ENCODE measurements at places on chromosomes 3 and 15.

DNA sequence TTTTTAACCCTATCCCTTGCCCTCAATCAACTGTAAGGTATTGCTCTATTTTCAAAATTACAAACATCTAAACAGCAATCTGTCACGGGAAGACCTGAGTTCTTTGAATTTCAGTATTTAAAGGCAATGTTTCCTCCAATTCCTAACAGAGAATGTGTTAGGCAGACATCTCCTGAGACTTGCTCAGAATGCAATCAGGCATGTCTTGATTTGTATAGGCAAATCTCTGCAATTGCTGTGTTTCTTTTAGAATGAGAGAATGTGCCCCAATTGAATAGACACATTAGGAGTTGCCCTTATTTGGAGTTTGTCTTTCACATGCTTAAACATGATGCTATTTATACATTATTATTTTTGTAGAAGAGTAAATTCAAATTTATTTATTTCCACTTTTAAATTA, 205.6 kb downstream of the CADM2 start:
- no peak for DNase-seq

- DNase-seq: no peak
These were observed 133.1 kb downstream of the SMAD6 start for GRCh38 chr15:66834881-66835878.

- DNase-seq: no peak
These were observed 65.5 kb downstream of the GALK2 start for GRCh38 chr15:49235446-49236124.

DNA sequence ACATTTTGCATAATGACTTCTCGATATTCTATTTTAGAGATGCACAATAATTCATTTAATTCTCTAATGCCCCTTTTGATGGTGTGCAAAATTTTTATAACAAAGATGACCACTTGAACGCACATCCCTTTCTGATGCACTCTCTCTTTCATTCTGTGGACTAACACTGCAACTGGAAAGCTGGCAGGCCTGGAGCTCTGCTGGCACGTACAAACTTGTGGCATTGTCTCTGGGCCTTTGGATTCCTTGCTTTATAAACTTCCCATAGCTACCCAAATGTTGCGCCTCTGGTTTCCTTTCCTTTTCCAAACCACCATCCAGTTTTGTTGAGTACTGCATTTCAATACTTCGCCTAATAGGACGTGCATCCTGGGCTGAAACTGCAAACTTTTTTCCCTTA, 194.5 kb upstream of the CFAP20DC start:
- DNase-seq: no peak

- DNase-seq: no peak
These were observed 4.6 kb upstream of the RTP2 start for GRCh38 chr3:187706971-187707370.

DNA sequence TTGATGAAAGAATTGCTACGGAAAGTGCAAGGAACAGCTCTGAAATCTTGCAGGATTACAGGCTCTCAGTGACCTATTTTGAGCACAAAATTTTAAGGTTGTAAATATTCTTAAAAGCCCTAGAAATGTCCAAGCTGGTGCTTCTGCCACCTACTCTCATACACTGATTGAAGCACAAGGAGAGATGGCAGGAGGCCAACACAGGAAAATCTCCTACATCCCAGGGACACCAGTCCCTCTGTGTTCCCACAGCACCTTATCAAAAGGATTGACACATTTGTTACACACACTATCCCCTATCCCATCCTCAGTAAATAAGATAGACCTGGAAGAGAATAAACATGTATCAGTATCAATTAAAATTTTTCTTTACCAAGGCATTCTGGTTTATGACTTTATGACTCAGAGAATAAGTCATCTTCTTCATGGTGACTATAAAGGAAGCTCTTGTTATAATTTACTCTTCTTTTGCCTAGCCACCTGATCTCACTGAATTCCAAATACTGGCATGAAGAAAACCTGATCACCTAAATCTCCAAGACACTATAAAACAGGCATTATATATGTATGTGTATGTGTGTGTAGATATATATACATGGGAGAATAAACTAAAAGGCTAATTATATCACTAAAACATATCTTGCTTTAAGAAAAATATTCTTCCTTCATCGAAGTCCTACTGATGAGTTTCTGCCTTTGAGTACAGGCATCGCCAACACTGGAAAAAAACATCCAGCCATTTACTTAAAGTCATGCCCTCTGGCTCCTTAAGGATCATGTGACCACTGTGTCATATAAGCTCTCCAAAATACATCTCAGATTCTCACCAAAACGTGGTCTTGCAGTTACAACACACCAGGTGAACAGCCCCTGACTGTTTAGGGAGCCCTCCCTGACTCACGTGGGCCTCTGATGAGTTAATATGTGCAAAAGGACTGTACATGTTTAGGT, 208.1 kb upstream of the NR2F2 start:
- DNase-seq: no peak

- DNase-seq: no peak
These were observed 9.9 kb downstream of the CHAC1 start for GRCh38 chr15:40963201-40963600.

DNA sequence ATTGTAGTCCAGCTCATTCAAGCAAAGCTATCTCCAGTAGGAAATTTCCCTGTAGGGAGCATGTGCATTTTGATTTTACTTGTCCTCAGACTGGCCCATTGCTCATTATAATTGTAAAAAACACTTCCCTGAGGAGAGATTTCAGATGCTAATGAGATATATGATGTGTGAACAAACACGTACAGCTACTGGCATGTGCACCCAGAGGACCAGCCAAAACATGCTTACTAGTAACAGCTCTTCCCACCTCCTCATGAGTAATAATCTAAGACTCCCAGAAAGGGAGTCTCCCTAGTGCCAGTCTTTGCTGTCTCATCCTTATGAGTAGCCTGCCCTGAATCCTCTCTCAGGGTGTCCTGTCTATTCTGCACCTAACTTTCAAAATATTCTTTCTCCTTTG, 43.4 kb downstream of the FBXO22 start:
- no peak for DNase-seq

DNA sequence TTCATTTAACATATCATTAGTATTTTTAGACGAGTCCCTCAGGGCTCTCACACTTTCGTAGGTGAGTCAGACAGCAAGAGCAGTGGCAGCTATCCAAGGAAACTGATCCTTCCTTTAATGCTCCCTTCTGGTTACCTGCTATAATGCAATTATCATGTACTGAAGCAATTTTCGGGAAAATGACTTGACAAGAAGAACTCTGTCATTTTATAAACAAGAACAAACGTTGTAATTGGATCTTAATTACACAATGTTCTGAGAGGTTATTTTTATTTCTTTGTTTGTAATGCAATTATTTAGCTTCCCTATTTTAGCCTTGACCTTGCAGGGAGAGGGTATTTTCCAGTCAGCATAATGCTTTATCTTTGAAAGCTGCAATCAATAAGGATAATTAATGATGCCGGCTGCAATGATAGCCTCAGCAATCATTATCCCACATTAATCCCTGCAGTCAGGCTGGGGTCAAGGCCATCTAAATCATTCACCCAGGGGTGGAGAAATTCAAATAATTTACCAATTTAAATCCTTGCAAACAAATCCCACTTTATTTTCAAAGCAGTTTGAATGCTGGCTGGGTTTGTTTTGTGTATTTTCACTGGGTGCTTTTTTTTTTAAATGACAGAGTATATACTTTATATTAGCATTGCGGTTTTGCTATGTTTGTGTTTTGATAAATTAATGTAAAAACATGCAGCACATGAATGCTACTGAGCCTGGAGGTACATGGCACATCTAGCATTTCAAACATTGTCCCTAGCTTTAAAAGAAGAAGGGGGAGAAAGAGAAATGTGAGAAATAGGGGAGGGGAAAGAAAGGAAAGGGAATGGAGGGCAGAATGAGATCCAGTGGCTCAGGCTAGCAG, 249.9 kb downstream of the SHOX2 start:
- no peak for DNase-seq
